ENCODE measurements at places on chromosomes 2 and 18.

GRCh38 chr18:45386041-45386655 is 229.1 kb upstream of the SLC14A2 start:
- no peak for DNase-seq

- DNase-seq = no peak
Observed at GRCh38 chr2:10119601-10120157, 2.9 kb upstream of the RRM2 start.

GRCh38 chr2:118705032-118705431 is 142.4 kb downstream of the EN1 start:
- DNase-seq = no peak

GRCh38 chr18:75618146-75618545 is 190.6 kb upstream of the SMIM21 start:
- no peak for DNase-seq

DNA sequence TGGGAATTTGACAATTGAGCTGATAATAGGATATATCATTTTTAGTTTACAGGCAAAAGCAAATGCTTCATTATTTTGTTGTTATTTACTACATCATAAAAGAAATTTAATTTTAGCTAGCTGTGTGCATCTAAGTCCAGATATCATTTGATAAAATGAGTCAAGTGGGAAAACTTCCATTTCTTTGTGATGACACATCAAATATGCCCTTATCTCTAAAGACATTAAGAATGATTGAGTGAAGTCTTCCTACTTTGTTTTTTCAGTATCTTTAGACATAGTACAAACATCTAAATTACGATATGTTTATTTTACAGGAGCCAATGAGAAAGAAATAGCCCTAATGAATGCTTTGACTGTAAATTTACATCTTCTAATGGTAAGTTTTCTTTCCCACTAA is 77.0 kb downstream of the KYNU start:
- no peak for DNase-seq

DNA sequence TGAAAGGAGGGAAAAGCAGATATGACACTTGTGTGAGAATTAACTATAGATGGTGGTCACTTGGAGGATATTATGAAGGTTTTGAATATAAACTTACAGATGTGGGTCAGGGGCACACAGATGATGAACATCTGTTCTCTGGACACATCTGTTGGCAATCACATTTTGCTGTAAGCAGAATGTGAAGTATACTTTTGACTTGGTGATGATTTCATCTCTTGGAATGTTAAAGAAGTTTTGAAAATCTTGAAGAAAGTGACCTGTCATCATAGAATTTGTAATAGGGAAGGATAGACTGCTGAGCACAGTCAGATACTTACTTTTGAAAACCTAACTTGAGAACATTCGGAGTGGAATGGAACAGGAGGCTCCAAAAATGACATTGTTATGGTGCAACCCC is 40.2 kb downstream of the PIKFYVE start:
- no peak for DNase-seq

Measured in stimulated activated CD4-positive, alpha-beta T cell treated with anti-CD3 and anti-CD28 coated beads, TNF-alpha, amount 100 ng/mL, for 1 hour (primary cell).